ENCODE measurements at places on chromosomes 12 and 14.

GRCh38 chr12:74401035-74401434 is 136.6 kb upstream of the ATXN7L3B start:
- no peak for DNase-seq

- no peak for DNase-seq
Observed at GRCh38 chr14:23381871-23382270, 5.0 kb downstream of the CMTM5 start.

- DNase-seq, result no peak
Observed at GRCh38 chr12:67701121-67701520, 52.6 kb downstream of the DYRK2 start.

DNA sequence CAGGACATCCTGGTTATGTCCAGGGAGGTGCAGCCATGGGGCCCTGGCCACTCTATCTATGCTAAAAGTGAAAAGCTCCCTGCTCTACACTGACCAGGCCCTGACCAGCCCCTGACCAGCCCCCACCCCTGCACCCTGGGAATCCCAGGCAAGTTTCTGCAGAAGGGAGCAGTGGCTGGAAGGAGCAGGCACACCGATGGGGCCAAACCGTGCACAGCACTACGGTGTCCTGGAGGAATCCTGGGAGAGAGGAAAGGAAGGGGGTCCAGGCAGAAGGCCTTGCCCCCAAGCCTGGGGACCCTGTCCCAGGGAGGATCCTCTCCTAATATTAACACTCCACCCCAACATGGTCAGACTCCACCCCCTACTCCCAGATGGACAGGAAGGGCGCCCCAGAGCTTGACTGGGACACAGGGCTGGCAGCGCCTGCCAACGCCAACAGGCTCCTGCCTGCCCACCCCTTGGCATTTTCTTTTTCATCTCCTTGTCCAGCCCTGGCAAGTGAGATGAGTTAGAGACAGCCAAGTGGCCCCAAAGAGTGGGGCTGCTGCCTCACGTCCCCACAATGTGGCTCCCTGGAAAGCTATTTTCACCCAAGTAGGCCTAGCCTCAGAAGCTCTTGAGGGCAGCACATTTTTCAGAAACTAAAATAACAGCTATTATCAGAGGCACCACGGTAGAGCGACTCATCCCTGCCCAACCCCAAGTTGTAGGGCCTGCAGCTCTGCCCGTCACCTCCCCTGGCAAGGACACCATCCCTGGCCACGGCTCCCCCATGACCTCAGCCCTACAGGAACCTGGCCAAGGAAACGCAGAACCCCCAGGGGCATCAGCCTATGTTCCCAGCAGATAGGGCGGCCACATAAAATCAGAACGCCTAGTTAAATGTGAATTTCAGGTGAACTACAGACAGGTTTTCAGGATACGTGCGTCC is 82.6 kb downstream of the SCARB1 start:
- DNase-seq, result no peak

GRCh38 chr14:43528321-43528720 is 978.8 kb downstream of the FSCB start:
- DNase-seq, result no peak

DNA sequence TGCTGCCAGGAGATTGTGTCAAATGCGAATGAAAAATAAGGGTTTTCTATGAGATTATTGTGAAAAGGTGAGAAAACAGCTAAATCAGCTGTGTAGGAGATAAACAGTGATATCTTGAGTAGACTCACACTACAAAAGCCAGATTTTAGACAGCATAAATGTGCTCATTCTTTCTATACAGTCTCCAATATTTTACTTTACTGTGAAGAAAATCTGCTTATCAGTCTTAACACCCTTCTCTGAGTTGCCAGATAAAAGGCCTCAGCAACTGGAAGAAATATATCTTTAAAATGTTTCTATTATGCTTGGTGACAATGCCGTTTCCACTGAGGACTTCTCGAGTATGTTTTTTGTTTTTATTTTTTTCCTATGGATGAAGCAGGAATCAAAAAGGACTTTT is 47.0 kb upstream of the PTCSC3 start:
- no peak for DNase-seq

DNA sequence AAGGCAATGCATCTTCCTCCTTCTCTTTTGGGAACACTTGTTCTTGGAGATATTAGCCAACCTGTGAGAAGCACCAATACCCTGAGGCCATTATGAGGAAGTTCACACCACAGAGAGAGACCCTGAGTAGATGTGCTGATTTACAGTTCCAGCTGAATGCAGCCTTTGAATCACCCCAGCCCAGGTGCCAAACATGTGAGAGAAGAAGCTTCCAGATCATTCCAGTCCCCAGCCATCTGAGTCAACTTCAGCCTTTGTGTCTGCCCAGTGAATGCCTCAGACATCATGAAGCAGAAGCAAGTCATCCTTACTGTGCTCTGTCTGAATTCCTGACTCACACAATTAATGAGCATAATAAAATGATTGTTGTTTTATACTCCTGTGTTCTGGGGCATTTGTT is 25.1 kb downstream of the C12orf42 start:
- DNase-seq, result no peak

DNA sequence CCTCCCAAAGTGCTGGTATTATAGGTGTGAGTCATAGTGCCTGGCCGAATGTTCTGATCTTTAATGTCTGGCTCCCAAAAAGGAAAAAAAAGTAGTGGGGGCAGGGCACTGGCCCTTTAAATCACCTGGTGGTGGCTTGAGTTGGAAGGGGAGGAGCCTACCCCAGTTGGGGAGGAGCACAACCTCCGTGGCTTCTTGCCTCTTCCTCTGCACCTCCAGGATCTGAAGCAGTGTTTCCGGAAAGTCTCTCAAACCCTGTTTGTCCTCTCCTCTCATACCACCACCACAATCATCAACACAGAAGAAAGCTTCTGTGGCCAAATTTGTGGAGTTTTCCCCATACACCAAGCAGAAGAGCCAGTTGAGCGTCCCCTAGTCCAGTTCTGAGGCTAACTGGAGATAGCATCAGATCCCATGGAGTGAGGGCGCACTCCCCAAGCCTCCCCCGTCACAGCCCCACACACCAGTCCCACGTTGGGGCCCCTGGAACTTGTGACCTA is 24.3 kb upstream of the RCOR1 start:
- DNase-seq, result no peak

DNA sequence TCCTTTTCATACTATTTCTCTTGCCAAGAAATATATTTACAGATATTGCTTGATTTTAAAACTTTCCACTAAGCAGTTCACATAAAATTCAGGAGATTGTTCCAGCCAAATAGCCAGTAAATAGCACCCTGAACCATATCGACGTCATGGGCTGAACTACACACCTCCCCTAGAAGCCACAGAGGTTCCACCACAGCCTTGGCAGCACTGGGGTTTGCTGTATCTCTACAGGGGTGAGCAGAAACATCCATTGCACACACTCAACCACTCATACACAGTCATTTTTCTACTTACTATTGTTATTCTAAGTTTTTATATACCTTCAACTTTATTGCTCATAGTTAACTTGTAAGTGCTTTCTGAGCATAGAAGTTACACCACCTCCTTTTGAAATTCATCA is 8.1 kb upstream of the EIF2S3B start:
- DNase-seq, result no peak

GRCh38 chr14:87785897-87786296 is 207.1 kb downstream of the GALC start:
- no peak for DNase-seq

DNA sequence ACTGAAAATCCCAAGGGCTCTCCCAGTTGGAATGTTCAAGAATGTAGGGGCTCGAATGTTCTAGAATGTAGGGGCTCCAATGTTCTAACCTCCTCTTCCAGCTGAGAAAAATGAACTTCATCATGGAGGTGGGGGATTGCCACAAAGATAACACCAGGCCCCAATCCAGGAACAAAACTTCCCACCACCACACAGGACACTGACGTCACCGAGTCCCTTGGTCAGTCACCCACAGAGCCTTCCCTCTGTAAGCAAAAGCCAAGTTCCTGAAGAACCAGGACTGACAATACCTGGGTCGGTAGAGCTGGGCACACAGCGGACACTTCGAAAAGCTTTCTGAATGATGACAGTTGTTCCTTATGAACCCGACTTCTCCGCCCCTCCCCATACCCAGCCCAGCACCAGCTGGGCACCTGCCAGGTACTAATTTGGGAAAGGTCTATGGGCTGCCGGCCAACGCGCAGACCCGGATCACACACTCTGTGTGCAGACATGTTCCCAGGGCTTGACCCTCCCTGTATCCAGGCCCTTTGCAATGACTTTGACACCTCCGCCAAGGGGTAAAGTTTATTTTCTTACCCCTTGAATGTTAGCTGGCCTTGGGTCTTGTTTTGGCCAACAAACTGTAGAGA is 18.9 kb downstream of the ITPK1 start:
- DNase-seq, result no peak

Measured in inflammatory macrophage (primary cell).